Lower lobe of right lung (tissue), 2 donors: ENCODE measurements at places on chromosomes 6 and 20.

- H3K27ac ChIP-seq, result peak overlapping the region; percentile 79
- DNase-seq, result peak; percentile 55
- H3K36me3 ChIP-seq, result no peaks in the 10 kb centered on the region
Measured at GRCh38 chr6:32627831-32628230, 9.4 kb upstream of the HLA-DQA1 start.

- peak overlapping the region; percentile 53 for H3K27ac ChIP-seq
- peaks cover 8% of the 10 kb centered on the region for H3K4me1 ChIP-seq
- H3K27me3 ChIP-seq, result no peaks in the 10 kb centered on the region
- no peak overlapping the region for H3K4me3 ChIP-seq
Measured at GRCh38 chr6:31005249-31006020, 4.8 kb upstream of the MUC22 start.

- no peak for DNase-seq
- H3K4me1 ChIP-seq, result no peaks in the 10 kb centered on the region
- H3K27me3 ChIP-seq, result no peaks in the 10 kb centered on the region
Measured at GRCh38 chr6:20463396-20463795, 61.7 kb downstream of the E2F3 start.

GRCh38 chr6:170296746-170297575 is 6.1 kb upstream of the DLL1 start:
- no peak overlapping the region for H3K27ac ChIP-seq
- no peaks in the 10 kb centered on the region for H3K36me3 ChIP-seq
- H3K27me3 ChIP-seq, result peaks cover 67% of the 10 kb centered on the region
- H3K4me1 ChIP-seq, result peaks cover 42% of the 10 kb centered on the region
- DNase-seq, result no peak
